ENCODE measurements at places on chromosomes 2 and 18. TPM values are rescaled to one million over a fixed set of nuclear protein-coding genes. Genes with fewer than 3 reads are reported as not detected.

SLC23A3 gene
- 1.4 TPM for total RNA-seq

KCNIP3 gene
- 6.1 TPM for total RNA-seq

FOXD4L1 gene
- total RNA-seq = 0.20 TPM

- no peak for DNase-seq
These were observed 1.5 kb upstream of the EVX2 start for GRCh38 chr2:176085120-176085788.

GRCh38 chr18:30081122-30081521 is 961.4 kb downstream of the DSC3 start:
- no peak for DNase-seq

DNA sequence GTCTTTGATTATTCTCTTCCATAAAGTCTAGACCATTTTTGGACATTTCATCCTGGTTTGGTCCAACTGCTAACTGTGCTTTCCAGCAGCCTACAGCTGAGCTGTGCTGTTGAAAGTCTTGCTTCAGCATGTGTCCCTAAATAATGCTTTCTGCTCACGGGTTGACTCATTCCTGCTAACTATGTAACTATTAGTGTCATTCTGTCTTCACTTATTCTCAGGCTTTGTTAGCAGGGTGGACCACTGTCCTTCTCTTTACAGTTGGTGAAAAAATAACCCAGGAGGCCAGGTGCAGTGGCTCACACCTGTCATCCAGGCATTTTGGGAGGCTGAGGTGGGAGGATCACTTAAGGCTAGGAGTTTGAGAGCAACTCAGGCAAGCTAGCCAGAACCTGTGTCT is 8.9 kb downstream of the ADAM23 start:
- DNase-seq = no peak

DNA sequence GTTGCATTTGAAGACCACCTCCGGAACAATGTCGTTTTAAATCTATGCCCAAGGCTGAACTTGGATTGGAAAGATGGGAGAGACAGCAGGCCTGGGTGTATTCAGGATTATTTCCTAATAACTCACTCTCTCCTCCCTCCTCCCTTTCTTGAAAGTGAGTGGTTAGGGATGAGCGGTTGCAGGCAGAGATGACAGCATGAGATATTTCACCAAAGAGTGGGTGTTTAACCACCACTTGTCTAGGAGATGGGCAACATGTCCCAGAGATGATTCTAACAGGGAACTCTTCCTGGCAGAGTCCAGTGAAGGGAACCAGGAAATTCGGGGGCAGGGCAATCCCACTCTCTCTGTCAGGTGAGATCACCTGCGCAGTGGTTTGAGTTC is 123.2 kb downstream of the KCTD1 start:
- no peak for DNase-seq

GRCh38 chr2:232014681-232015080 is 53.2 kb downstream of the DIS3L2 start:
- no peak for DNase-seq

DNA sequence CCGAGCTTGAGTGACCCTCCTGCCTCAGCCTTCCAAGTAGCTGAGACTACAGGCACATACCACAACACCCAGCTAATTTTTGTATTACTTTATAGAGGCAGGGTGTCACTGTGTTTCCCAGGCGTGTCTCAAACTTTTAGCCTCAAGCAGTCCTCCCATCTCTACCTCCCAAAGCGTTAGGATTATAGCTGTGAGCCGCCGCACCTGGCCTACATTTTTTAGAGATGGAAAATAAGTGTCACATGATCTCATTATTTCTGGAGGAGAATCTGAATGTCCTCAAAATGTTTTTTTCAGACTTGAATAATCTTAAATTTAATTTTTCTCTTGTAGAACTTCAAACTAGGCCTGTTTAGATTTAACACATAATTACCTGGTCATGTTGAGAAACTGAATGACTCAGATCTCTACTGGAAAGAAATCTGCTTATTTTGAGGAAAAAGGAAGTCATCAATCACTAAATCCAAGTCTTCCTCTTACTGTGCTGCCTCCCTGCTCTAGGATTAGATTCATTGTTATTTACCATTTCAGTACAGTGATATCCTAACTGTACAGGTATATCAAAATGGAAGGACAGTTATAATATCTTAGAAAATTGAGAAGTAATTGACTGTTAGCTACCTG is 92.4 kb downstream of the COX7A2L start:
- DNase-seq = no peak

- DNase-seq = no peak
These were observed 46.3 kb upstream of the SEMA4C start for GRCh38 chr2:96916156-96916630.

GRCh38 chr18:76374330-76375281 is 120.4 kb downstream of the ZNF516 start:
- DNase-seq = no peak

GRCh38 chr2:76197842-76198448 is 487.2 kb upstream of the GCFC2 start:
- peak; percentile 86 for DNase-seq

DNA sequence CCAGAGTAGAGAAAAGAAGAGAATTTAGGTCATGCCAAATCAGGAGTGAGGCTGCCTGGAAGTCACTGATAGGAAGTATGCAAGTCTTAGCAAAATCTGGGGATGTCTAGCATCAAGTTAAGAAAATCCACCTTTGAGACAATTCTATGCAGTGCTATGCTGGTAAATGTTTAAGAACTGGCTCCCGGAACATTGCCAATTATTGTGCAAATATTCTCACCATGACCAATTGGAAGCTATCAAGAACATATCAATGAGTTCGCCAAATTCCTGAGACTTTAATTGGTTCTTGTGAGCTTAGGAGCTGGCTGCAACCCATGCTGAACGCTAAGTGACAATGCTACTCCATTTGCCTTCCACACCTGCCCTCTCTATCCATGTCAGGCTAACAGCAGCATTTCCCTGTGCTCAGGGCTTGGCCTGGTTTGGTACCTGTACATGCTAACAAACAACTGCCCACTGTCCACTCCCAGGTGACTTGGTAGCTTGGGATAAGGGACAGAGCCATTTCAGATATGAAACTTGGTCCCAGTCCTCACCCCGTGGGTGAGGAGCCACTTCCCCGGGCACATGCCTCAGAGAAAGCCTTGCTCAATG is 172.9 kb upstream of the KLHL29 start:
- no peak for DNase-seq
